Kidney capillary endothelial cell (primary cell): ENCODE measurements at places on chromosomes 16 and 17.

DNA sequence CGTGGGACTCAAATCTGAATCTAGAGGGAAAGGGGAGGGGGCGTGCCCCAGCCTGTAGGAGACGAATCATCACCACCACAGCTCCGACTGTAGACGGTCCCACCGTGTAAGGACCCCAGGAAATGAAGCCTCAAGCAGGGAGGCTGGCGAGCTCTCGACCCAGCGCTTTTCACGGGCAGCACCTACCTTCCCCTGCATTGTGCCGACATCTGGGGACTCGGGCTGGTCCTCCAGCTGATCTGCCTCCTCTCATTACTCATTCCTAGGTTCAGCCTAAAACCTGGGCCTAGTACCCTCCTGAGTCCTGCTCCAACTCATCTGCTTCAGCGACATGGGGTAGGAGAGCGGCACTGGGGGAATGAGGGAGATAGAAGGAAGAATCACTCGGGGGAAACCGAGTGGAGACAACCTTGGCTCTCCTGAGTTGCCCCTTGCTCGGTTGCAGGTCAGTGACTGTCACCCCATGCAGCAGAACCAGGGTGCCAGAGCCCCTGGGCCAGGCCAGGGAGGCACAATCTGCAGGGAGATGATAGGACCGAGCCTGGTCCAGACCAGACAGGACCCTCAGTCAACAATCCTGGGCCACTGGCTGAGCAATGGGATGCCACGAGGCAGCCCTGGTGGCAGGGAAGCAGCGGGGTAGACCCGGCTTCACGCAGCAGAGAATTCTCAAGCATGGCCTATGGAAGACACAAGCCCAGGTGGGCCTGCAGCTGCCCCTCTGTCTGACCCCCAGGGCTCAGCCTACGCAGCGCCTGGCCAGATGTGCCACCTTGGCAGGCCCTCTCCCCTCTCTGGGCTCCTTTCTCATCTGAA is 833 bp upstream of the BCAR1 start:
- DNase-seq: no peak

DNA sequence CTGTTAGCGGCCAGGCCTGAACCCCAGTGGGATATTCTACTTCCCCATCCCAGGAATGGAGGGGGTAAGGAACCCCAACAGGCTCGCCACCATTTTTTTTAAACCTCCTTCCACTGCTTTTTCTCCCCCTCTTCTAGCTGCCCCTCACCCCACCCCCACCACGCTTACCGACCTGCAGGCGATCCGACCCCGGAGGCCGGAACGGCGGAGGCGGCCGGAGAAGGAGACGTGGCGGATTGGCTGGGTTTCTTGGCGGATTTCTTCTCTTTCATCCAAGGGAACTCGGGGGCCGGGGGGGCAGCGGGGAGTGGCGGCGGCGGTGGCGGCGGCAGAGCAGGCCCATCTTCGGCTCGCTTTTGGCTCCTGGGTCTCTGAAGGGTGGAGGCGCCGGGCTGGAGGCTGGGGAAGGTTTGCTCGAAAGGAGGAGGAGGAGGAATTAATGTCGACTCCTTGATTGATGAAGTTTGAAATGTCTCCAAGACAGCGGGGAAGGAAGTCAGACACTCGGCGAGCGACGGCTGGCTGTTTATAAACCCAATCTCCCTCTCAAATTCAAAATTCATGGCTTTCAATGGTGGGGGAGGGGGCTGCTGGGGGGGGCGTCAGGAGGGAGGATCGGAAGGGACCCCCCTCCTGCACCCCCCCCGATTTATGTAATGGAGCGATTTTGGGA is 424 bp downstream of the HOXB2 start:
- peak; percentile 68 for DNase-seq

- no peak for DNase-seq
Measured at GRCh38 chr16:649631-650030, 466 bp downstream of the WDR90 start.

DNA sequence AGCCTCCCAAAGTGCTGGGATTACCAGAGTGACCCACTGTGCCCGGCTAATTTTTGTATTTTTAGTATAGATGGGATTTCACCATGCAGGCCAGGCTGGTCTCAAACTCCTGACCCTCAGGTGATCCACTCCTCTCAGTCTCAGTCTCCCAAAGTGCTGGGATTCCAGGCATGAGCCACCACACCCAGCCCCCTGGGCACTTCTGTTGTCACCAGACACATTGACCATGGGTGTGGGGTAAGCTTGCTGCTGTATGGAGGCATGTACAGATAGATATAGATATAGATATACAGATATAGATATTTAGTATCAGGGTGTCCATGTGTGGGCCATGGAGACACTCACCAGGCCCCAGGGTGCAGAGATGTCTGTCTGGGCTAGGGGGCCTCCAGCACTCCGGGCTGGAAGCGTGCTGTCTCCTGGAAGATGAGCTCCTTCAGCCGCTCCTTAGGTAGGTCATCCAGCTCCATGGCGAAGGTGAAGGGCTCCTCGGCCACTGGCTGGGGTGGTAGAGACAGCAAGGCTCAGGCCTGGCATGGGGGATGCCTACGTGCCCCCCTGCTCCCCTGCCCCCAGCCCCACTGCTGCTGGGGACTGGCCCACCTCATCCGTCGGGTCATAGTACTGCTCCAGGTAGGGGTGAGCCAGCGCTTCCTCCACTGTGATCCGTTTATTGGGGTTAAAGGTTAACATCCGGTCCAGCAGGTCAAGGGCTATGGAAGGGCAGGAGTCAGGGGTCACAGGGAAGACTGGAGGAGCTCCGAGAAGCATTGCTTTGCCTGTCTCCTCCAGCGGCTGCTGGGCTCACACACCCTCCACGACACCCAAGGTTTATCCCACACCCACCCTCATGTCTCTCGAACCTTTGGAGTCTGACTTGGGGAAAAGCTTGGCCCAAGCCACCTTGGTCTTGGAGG is 3.2 kb upstream of the GDPD3 start:
- no peak for DNase-seq
